AG09309 (cell line): ENCODE measurements at places on chromosomes 11 and 22.

- no peak for DNase-seq
Measured at GRCh38 chr11:130512662-130513061, 64.2 kb downstream of the ADAMTS15 start.

DNA sequence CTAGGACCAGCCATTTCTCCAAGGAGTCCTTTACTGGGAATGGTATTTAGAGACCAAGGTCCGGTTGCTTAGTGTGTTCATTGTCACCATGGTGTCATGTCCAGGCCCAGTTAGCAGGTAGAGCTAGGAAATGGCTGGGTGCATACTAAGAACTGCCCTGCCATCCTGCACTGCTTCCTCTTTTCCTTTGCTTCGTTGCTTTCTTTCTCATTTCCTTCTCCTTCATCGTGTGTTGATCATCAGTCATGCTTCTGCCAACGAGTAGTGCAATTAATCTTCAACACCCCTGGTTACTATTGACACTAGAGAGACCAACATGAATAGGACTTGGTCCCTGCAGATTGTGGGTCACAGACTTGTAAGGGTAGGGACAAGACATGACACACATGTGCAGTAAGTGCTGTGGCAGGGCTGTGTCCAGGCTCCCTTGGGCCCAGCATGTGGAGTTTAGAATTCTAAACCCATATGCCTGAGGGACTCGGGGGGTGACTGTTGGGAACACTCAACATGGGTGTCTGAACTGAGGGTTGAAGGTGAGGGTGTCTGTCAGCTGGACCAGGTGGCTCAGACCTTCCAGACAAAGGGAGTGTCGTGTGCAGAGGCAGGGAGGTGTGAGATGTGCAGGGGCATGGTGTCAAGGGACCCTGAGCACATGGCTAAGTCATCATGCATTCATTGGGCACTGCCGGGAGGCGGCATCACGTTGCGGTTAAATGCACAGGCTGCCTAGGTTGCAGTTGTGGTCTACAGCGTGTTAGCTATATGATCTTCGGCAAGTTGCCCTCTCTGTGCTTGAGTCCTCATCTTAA is 42.6 kb downstream of the ST14 start:
- no peak for DNase-seq

- no peak for DNase-seq
Measured at GRCh38 chr11:93225662-93226061, 27.9 kb upstream of the SLC36A4 start.

DNA sequence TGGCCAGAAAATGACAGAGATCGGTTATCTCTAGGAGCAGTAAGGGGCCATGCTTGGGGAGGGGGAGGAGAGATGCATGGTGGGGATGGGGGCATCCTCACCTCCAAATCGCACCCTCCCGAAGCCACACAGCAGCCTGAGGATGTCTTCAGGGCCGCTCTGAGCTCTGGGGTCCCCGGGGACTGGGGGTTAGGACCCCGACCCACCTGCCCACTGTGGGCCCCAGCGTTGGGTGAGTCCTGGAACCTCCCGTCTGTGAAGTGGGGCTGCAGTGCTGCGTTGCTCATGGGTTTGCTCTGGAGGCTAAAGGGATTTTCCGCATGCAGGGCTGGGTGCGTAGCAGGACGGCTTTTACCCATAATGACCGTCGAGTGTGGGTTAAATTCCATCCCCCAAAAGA is 1046.3 kb downstream of the BRD1 start:
- DNase-seq, result no peak

- DNase-seq, result peak; percentile 5
Measured at GRCh38 chr11:126053415-126054286, 9.0 kb downstream of the CDON start.

DNA sequence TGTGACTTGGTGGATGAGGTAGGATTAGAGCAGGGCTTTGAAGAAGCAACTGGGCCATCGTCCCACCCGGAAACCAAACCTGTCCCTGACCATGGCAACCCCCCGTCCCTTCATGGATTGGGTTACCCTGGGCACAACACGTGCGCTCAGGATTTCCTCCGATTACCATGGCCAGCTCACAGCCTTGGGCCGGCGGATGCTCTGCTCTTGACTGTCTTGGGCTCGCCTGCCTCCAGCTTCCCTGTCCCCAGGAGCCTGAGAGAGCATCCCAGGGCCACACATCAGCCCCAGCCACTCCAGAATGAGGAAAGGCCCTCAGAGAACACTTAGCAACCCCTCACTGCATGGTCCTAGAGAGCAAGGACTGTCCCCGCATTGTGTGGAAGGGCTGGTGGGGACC is 22.8 kb downstream of the MYO7A start:
- no peak for DNase-seq

DNA sequence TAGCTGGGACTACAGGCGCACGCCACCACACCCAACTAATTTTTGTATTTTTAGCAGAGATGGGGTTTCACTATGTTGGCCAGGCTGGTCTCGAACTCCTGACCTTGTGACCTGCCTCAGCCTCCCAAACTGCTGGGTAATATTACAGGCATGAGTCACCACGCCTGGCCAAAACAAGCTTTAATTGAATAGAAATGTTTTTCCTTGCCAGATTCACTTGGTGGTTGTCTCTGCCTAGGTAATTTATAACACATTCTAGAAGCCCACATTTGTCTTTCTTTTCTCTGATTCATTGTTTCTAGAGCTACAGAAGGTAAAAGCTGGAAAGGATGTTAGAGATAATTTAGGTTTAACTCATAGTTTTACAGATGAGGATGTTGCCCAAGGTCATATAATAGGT is 41.3 kb downstream of the CECR2 start:
- no peak for DNase-seq

DNA sequence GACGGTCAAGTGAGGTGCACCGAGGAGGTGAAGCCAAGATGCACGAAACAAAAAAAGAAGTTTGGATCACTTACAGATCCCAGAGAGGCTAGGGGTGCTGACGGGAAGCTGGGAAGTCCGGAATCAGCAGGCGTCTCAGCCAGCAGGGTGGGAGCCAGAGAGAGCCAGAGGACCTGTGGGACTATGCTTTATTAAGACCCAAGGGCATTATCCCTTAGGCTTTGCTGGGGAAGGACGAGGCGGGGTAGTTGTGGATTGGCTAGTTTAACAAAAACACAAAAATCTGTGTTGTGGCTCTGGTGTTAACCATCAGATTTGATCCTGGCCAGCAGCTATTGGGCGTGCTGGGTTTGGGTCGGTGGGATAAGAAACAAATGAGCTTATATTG is 427.1 kb downstream of the DYNC2H1 start:
- DNase-seq, result no peak

DNA sequence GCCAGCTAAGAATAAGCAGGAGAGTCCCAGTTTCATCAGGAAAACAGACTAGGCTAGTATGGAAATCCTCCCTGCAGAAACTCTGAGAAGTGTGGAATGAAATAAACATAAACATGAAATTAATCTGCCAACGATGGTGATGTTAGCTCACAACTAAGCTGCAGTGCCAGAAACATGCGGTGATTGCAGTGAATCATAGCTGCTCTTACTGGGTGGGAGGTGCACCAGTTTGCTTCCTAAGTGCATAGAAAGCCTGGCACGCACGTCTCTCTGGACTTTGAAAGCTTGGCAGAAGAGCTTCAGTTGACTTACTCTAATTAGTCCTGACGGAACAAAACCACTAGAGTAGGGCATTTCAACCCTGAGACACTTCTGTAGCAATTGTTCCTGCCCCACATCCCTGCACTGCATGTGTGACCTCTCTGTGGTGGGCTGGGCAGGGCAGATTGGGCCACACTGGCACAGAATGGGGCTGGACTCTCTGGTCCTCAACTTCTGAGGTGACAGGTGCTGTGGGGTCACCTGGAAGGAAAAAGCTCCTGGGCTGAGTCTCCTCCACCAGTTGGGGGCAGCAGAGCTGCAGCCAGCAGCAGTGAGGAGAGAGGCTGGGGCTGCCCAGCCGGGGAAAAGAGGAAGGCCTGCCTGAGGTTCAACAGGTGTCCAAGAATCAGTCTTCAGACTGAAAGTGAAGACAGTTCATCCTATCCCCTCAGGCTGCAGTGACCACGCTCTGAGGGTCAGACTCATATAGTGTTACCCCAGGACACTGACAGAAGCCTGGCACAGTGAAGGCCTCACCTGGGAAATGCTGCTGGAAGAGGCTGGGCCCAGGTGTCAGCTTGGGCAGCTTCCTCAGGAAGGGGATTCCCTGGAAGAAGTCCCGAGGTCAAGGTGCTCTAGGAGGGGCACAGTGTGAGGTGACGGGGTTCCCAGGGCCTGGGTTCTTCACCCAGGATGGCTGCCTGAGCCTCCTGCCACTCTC is 40.5 kb downstream of the GGTLC2 start:
- DNase-seq, result peak; percentile 0

DNA sequence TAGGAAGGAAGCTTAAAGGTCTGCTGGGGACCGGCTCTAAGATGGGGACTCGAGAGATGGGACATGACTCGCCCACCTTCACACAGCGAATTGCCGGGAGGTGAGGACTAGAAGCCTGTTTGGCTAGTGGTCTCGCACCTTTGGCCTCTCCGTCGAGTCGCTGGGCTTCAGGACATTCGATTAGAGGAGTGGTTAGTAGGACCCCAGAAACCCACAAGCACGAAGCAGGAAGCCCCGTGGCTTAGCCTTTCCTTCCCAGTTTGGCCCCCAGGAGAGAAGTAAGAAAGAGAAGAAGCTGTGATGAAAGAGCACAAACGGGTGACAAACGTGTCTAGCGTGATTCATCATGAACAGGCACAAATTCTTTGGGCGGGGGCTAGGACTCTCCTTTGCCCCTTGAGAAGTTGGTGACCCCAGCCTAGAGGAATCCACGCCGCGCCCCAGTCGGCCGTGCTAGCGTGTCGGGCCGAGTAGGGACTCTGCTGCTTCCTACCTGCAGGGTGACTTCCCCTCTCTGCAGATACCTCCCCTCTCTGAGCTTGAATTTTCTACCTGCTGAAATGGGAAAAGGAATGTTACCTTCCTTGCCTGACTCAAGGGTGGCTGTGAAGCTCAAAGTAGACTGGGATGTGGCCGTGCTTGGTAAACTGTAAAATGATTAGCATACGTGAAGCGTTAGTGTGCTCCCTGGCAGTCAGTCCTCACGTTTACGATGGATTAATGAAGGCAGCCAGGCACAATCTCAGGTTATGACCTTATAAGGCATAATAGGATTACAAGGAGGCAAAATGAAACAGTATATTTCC is 1.1 kb upstream of the ADM start:
- no peak for DNase-seq

- no peak for DNase-seq
Measured at GRCh38 chr11:35335226-35335625, 84.1 kb downstream of the SLC1A2 start.

DNA sequence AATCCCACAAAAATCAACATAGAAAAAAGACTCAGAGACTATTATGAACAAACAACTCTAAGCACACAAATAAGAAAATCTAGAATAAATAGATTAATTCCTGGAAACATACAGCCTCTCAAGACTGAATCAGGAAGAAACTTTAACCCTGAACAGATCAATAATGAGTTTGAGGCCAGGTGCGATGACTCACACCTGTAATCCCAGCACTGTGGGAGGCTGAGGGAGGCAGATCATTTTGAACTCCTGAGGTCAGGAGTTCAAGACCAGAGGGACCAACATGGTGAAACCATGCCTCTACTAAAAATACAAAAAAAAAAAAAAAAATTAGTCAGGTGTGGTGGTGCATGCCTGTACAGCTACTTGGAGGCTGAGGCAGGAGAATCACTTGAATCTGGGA is 499.5 kb upstream of the LUZP2 start:
- no peak for DNase-seq

- no peak for DNase-seq
Measured at GRCh38 chr11:48110509-48110766, 106.2 kb upstream of the OR4B1 start.

DNA sequence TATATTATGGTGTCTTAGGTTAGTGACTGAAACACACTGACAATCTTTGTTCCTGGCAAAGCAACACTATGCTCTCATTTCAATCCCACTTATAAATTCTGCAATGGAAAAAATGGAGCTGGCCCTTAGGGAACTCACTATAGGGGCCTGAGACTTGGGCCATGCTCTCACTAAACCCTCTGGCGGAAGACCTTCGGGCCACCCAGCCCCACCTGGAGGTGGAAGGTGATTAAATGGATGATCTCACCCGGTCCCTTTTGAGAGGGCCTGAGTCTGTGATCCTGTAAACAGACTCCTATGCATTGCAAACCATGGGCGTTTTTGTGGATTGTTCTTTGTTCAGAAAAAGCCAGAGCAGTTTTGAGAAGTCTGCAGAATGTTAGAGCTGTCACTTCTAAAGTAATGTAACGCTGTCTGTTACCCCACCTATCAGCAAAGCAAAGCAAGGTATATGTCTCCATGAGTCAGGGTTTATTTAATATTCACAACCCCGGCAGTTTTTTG is 17.0 kb upstream of the CDON start:
- no peak for DNase-seq

- DNase-seq, result no peak
Measured at GRCh38 chr11:8258289-8258688, 5.4 kb downstream of the LMO1 start.

DNA sequence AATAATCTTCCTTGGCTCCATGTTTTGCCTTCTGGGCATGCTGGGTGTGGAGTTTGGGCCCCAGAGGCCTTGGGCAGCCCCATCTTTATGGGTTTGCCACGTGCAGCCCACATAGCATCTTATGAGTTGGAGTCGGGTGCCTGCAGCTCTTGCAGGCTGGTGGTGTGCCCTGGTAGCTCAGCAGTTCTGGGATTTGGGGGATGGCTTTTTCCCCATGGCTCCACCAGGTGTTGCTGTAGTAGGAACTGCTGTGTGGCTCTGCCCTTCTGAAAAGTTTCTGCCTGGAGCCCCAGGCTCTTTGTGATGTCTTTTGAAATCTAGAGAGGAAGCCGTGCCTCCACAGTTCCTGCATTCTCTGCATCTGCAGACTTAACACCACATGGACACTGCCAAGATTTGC is 16.8 kb downstream of the EED start:
- no peak for DNase-seq

DNA sequence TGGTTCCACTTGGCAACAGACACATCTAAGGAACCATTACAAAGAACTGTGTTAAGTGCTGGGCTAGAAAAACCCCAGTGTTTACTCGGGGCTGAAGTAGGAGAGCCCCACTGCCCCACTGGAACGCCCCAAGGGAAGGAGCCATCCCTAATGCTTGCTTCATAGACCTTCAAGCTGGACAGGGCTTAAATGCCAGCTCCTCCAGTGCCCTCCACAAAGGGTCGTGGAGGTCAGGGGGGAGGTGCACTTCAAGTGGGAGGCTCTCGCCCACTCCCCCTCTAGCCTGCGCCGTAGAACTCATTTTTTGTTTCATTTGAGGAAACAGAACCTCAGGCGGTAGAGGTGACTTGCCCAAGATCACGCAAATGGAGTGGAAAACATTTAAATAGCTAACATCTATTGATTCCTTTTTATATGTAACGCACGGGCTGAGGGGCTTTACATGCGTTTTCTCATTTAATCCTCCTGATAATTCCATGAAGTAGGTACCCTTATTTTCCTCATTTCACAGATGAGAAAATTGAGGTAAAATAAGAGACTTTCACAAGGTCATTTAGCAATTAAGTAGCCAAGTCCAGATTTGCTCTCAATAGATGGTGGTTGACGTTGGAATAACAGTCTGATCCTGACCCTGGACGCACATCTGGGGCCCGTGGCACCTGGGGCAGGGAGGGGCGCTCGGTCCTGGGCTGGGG is 545 bp upstream of the ZDHHC13 start:
- no peak for DNase-seq
